ENCODE measurements at places on chromosomes 7 and 10. TPM values are rescaled to one million over a fixed set of nuclear protein-coding genes. Genes with fewer than 3 reads are reported as not detected.

The DKK1 gene
- 0.84 TPM for total RNA-seq

The AKR1D1 gene
- not detected for total RNA-seq

The BUB3 gene
- total RNA-seq, result 66.2 TPM

The C10orf143 gene
- 1.1 TPM for total RNA-seq

The H2BK1 gene
- not detected for total RNA-seq

The NCOA4 gene
- total RNA-seq, result 135 TPM

The C10orf105 gene
- total RNA-seq, result 0.09 TPM

The MKRN1 gene
- total RNA-seq, result 69.1 TPM

The TMEM273 gene
- 9.5 TPM for total RNA-seq

- DNase-seq, result no peak
These were observed 751.1 kb downstream of the GRM8 start for GRCh38 chr7:126501617-126502016.

DNA sequence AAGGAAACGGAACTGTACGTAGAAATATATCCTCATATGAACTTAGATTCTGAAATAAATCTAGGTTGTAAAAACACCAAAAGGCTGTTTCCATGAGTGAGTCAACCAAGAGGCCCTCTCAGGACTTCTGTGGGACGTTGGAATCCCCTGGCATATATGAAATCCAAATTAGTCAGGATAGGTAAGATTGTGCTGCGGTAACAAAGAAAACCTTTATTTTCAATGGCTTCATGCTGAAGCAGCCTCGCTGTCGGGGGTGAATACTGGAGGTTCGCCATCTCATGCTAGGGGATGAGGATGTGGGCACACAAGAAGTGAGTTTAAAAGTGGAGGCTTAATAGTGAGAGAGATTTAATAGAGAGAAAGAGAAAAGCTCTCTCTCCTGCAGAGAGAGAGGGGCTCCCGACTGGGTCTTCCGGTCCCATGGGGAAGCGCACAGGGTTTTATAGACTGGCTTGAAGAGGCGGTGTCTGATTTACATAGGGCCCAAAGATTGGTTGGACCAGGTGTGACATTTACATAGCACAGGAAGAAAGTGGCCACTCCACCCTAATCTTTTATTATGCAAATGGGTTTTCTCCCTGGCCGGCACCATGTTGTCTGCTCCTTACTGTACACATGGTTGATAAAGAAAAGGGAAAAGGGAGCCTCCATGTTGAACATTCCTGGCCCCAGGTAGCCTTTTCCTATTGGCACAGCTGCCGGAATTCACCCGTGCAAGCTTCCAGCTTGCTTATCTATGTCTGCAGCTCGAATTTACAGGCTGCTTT lies 52.3 kb upstream of the SEPHS1 start:
- DNase-seq, result no peak

DNA sequence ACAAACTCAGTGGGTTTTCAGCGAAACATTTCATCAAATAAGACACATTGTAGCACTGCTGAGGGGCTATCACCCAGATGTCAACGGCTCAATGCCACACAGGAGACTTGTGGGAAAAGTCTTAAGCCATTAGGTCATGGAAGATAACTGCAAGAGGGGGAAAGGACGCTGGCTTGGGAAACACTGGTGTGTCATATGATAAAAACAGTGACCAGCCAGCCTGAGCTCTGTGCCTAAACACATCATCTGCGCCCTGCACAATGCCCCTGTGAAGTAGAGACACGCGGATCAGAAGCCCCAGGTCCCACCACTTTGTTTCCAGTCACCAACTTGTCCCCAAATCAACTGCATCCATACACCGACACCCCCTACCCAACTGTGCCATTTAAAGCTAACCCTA lies 116.7 kb downstream of the TNS3 start:
- no peak for DNase-seq

DNA sequence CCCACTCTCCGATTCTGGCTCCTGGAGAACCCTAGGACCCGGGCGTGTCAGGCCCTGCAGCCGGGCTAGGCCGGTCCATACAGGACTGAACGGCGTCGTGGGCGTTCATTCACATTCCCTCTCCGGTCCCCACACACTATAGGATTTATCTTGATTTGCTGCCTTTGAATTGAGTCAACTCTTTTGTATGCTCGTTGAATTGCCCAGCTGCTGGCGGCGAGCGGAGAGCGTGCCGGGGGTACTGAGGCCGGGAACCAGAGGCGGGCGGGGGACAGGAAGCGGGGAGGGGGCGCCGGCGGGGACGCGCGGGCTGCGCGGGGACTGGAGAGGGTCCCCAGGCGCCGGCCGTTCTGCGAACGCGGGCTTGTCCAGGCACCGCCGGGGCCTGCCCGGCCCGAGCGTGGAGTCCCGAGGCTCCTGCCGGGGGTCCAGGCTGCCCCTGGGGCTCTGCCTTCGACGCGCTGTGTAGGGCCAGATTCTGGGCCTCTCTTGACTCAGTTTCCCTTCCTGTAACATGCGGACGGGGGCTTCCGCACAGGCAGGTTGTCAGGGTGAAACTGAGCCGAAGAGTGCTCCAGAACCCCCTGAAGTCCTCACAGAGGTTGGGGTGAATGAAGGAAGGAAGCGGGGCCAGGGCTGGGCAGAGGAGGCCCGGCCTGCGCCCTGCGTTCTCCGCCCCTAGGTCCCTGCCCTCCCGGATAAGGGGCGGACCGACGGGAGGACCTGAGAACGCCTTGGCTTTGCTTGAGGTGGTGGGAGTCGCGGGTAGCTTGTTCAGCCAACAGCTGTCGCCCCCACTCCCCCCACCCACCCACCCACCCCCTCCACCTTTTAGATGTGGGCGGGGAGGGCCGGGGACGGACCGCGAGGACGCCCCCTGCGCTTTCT lies 769 bp upstream of the ELFN1 start:
- DNase-seq, result peak; percentile 56

DNA sequence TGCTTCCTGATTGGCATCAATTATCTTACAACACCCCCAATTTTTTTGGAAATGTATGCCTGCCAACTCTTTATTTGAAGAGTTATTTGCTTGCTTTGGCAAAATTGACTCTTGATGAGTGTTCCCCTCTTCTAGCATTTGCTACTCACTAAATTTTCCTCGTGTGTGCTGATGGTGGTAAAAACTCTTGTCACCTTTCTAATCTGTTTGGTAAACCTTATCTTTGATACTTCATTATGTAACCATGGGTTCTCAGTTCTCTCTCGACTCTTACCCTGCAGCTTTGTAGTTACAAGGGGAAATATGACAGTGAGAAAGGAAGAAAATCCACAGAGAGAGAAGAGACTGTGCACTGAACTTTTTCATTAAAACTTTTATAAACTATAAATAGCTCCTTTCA lies 102.5 kb downstream of the CDK14 start:
- DNase-seq, result no peak

GRCh38 chr7:107708956-107709355 lies 35.0 kb upstream of the CBLL1 start:
- DNase-seq, result no peak

GRCh38 chr10:96395931-96396877 lies 37.4 kb upstream of the OPALIN start:
- peak; percentile 85 for DNase-seq

- peak; percentile 4 for DNase-seq
These were observed 46.7 kb downstream of the PLPP4 start for GRCh38 chr10:120503689-120504088.

GRCh38 chr7:86961686-86962085 lies 97.8 kb downstream of the ELAPOR2 start:
- peak; percentile 7 for DNase-seq

- no peak for DNase-seq
These were observed 13.6 kb downstream of the GPRIN2 start for GRCh38 chr10:46542567-46543465.

DNA sequence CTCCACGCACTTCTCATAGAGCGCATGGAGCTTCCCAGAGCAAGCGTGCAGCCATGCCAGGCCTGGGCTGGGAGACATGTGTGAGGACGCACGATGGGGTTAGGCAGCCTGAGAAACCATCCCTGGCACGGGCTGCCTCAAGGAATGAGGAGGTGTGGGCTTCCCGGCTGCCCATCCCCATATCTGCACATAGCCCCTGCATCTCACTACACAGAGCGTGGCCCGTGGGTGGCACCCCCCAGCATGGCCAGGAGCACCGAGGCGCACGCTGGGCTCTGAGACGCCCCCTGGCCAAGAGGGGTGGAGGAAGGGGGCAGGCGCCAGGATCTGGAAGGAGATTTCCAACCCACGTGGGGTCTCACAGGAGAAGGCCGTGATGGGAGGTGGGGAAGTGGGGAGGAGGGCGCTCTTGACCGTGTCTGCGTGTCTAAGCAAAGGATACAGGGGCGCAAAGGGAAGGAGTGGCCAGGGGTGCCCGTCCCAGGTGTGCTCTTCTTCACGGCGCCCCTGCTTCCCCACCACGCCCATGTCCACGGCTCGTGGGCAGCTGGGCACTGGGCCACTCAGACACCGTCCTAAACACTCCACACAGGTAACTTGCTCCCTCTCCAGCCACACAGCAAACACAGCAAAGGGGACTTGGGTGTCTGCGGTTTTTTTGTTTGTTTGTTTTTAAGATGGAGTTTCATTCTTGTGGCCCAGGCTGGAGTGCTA lies 340.5 kb downstream of the PTPRN2 start:
- no peak for DNase-seq

GRCh38 chr7:148400101-148400500 lies 190.5 kb upstream of the C7orf33 start:
- DNase-seq, result peak; percentile 32

Data from muscle of leg (tissue), 16 donors.